ENCODE measurements at places on chromosomes 2 and 18. TPM values are rescaled to one million over a fixed set of nuclear protein-coding genes. Genes with fewer than 3 reads are reported as not detected.

- no peaks in the 10 kb centered on the region for H3K27me3 ChIP-seq
- no peaks in the 10 kb centered on the region for H3K36me3 ChIP-seq
- no peak for DNase-seq
Observed at GRCh38 chr2:4528773-4529172, 825.4 kb downstream of the DCDC2C start.

- H3K27ac ChIP-seq = no peak overlapping the region
- no peaks in the 10 kb centered on the region for H3K27me3 ChIP-seq
- H3K36me3 ChIP-seq = no peaks in the 10 kb centered on the region
- no peak overlapping the region for H3K4me3 ChIP-seq
- H3K4me1 ChIP-seq = no peaks in the 10 kb centered on the region
Observed at GRCh38 chr2:164039270-164039669, 303.5 kb upstream of the FIGN start.

GRCh38 chr2:238525990-238526389 lies 99.3 kb downstream of the ASB1 start:
- H3K36me3 ChIP-seq = no peaks in the 10 kb centered on the region
- H3K4me1 ChIP-seq = peaks cover 39% of the 10 kb centered on the region
- H3K27me3 ChIP-seq = no peaks in the 10 kb centered on the region
- DNase-seq = no peak

DNA sequence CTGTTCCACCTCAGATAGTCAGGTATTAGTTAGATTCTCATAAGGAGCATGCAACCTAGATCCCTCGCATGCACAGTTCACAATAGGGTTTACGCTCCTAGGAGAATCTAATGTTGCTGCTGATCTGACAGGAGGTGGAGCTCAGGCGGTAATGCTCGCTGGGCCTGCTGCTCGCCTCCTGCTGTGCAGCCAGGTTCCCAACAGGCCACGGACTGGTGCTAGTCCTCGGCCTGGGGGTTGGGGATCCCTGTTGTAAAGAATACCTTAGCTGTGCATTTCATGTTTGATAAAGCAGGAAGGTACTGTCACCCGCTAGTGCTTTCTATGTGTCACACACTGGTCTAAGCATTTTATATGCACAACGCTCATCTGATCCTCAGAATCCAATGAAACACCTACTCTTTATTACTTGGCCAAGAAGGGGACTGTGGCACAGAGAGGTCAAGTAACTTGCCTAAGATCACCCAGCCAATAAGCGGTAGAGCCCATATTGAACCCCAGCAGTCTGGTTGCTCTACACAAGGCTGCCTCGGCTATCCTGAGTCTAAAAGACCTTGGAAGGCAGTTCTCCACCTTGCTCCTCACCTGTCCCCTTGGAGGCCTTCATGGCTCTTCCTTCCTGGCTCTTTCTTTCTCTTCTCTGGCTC lies 35.8 kb downstream of the SLC4A3 start:
- H3K4me1 ChIP-seq = peaks cover 16% of the 10 kb centered on the region
- no peaks in the 10 kb centered on the region for H3K36me3 ChIP-seq
- no peak overlapping the region for H3K27ac ChIP-seq
- H3K27me3 ChIP-seq = peaks cover 8% of the 10 kb centered on the region

DNA sequence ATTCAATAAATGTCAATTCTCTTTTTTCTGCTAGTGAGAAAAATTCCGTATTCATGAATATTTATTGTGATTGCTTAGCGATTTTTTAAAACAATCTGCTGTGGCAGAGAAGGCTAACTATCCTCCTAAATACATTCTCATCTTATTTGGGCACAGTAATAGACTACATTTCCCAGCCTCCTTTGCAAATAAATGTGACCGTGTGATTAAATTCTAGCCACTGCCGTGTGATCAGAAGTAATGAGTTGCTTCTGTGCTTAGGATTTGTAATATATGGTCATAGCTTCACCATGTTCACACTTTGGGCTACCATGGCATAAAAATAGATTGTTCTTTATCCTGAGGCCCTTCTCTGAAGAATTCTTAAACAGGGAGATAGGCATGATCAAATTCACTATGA lies 179.6 kb downstream of the FAM124B start:
- no peaks in the 10 kb centered on the region for H3K27me3 ChIP-seq
- no peak for DNase-seq
- no peak overlapping the region for H3K4me3 ChIP-seq
- no peaks in the 10 kb centered on the region for H3K4me1 ChIP-seq
- H3K27ac ChIP-seq = no peak overlapping the region

The DCDC2C gene
- polyA plus RNA-seq = not detected

DNA sequence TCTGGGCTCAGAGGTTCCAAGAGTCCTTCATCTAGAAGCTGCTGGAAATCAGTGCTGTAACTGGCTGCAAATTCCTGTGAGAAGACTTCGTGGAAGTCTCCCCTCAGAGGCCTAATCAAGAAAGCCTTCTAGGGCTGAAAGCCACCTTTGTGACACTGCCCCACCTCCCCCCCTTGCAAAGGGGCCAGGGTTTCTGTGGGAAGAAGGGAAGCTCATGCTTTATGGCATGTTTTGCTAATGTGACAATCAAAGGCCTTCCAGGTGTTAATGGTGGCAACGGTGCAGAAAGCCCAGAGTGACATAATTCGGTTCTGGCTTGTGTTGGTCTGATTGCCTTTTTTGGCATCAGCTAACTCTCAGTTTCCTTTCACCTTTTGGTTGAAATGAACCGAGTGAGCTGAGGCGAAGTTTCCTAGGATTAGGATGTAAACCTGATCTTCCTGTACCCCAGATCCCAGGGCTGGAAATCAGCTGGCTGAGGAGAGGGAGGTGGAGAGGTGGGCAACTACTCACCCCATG lies 126.9 kb upstream of the TRIB2 start:
- no peak overlapping the region for H3K4me3 ChIP-seq
- no peak for DNase-seq

Measured in HepG2 (cell line).